ENCODE measurements at places on chromosomes 7 and 10.

DNA sequence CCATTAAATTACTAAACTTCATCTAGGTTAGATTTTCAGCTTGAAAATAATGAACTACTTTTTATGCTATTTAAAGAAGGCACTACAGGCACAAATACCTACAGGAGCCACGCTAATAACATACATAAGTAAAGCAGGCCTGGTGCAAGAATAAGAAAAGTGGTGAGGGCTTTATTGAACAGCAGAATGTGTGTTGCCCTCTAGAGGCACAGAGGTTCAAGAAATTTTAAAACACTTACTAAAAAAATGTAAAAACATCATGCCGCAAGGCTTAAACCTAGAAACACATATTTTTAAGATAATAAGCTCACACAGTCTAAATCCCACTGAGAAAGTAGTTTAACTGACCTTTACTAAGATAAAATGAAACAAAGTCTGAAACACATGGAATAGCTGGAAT, 20.3 kb downstream of the CACUL1 start:
- no peak for DNase-seq

- no peak for DNase-seq
Observed at GRCh38 chr7:28708033-28708951, 249.8 kb downstream of the TRIL start.

- no peak for DNase-seq
Observed at GRCh38 chr10:43402176-43402575, 6.8 kb downstream of the HNRNPF start.

DNA sequence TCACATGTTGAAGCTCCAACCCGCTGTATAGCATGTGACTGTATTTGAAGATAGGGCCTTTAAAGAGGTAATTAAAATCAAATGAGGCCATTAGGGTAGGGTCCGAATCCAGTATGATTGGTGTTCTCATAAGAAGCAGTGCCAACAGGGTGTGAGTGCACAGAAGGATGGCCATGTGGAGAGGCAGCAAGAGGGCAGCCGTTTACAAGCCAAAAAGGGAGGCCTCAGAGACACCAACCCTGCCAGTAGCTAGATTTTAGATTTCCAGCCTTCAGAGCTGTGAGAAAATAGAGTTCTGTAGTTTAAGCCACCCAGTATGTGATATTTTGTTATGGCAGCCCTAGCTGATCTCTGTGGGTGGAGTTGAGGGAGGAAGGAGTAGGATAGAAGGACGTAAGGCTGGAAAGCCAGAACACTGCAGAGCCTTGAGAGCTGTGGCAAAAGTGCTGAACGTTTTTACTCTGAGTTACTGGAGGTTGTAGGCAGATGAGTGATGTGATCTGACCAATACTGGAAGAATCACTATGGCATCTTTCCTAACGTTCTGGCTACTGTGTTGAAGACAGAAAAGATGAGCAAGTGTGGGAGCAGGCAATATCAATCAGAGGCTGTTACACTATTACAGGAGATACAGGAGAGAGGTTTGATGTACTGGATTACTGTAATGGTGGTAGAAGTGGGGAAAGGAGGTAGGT, 334.9 kb downstream of the ELMO1 start:
- no peak for DNase-seq

DNA sequence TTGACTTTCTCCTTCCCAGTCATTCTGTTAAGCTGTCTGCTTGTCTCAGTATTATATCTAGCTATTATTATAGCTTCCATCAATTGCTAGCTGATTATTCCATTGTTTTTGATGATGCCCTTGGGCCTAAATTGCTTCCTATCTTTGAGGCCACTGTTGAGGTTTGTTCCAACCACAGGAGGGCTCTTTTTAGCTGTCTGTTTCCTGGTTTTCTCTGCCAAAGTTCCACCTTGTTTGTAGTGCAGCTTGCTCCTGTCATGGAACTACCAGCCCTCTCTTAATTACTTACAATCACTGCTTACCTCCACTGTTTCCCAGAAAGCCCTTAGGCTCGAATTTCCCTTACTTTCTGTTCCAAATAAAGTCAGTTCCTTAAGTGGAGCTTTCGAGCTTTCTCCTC, 118.7 kb upstream of the SEC61G start:
- no peak for DNase-seq

GRCh38 chr7:7203813-7204575, 21.6 kb downstream of the C1GALT1 start:
- no peak for DNase-seq

DNA sequence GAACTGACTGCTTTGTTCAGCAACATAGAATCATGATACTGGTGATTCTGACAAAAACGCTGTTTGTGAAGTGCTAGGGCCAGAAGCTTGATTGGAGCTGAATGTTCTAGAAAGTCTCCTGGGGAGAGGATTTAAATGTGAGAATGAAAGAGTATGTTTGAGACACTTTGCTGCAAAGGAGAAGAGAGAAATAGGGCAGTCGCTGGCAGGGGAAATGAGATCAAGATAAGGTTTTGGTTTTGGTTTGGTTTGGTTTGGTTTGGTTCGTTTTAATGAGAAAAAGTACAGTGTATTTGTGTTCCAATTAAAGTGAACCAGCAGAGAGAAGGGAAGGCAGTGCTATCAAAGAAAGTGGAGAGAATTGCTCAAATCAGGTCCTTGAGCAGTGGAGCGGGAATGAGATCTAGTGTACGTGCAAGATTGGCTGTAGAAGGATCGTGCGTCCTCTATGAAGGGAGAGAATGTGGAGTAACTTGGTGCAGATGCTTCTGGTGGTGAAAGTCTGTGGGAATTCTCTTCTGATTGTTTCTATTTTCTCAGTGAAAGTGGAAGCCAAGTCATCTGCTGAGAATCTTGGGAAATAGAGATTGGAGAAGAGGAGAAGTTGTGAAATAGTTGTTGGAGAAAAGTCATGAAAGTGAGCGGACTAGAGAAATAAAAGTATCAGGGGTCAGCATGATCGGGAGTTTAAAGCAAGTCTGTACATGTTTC, 270.5 kb downstream of the CCDC3 start:
- no peak for DNase-seq

DNA sequence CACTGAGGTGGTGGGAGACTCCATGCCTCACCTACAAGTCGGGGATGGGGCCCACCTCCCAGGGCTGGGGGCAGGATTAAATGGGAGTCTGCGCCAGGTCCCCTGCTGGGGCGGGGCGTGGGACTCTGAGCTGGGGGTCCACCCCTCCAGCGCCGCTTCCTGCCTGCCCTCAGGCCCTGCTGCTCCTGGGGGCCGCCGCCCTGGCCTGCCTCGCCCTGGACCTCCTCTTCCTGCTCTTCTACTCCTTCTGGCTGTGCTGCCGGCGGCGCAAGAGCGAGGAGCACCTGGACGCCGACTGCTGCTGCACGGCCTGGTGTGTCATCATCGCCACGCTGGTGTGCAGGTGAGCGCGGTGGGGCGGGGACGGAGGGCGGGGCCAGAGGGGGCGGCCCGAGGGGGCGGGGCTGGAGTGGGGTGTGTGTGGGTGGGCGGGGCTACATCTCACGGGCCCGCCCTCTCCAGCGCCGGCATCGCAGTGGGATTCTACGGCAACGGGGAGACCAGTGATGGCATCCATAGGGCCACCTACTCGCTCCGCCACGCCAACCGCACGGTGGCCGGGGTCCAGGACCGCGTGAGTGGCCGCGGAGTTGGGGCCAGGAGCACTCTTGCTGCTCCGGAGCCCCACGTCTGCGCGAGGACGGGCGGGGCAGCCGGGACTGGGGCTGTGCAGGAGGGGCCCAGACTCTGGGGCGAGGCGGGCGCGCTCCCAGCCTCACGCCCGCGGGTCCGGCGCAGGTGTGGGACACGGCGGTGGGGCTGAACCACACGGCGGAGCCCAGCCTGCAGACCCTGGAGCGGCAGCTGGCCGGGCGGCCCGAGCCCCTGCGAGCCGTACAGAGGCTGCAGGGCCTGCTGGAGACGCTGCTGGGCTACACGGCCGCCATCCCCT, 15.1 kb downstream of the TTYH3 start:
- DNase-seq = no peak

GRCh38 chr10:129852829-129853561, 111.1 kb downstream of the EBF3 start:
- DNase-seq = no peak

DNA sequence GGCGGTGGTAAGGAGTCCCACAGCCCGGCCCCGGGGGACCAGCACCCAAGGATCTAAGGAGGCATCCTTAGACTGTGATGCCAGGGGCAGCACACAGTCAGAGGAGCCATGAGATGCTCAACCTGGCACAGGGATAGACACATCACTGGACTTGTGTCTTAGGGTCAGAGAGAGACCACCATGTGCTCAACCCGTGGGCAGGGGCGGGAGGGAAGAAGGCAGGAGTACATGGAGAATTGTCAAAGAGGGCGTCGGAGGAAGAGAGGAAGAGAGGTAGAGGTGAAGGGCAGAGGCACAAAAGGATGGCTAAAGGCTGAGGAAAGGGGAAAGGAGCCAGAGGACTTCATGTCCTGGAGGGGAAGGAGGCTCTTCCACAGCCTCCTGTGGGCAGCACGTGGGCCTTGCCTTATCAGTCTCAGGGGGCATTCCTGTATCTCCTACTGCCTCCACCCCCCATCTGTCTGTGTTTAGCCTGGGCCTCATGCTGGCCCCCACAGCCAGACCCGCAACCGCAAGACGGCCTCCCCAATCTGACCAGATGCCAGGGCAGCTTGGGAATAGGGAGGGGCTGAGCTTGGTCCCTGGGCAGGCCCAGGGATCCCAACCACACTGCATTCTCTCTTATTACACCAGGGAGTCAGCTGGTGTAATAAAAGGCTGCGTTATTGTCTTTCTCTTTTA, 2.2 kb downstream of the ADCY1 start:
- DNase-seq = no peak

DNA sequence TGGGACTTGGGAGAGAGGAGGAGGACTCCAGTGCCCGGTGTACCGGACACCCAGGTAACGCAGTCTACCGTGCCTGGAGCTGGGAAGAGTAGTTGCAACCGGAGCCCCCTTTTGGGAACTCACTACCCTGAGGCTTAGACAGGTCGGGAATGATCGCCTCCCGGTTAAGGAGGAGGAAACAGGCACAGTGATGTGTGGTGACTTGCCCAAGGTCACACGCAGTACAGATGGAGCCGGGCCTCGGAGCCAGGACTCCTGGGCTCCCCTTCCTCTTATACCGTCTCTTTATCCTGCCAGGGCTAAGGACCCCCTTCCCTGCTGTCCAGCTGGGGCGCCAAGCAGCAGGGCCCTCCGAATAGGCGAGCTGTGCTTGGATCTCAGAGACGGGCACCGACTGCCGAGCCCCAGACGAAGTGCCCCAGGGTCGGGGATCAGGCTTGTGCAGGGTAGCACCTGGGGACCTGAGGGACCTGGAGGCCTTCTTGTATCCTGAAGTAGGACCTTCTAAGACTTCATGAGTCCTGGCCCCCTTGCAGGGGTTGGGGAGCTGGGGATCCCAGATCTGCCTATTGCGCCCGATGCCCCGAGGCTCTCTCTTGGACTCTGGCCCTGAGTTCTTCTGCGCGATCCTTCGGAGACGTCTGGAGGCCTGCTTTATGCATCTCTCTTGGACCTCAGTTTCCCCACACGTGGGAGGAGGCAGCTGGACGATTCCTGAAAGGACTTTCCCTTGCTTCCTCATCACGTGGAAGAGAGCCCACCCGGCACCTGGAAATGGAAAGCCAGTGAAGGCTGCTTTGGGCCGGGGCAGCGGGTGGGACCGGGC, 767 bp upstream of the CYP26A1 start:
- DNase-seq = no peak

DNA sequence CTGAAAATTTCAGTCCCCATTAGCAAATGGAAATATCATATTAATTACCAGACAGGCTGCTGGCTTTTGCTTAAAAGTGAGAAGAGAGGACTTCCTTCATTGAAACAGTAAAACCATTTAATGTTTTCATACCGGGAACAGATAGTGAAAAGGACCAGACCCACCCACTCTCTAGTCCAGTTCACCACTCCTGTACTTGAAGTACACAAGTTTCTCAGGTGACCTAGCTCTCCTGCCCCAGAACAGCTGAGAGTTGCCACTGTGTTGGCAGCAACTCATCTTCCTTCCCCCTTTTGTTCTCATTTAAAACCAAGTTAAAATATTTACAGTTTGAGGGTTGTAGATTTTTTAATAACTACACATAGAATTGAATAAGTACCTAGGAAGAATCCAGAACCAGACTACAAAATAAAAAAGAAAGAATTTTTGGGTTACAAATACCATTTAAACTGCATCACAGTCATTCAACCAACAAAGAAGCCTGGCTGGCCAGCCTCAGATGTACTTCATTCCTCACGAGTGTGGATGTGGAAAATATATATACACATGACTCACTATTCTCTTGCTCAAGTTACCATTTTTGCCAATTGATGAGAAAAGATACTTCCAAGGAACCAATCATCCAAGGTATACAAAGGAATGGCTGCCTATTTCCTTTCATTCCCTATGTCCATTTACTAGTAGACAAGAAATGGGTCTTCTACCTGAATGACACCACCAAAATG, 68.1 kb downstream of the VPS41 start:
- DNase-seq = no peak

DNA sequence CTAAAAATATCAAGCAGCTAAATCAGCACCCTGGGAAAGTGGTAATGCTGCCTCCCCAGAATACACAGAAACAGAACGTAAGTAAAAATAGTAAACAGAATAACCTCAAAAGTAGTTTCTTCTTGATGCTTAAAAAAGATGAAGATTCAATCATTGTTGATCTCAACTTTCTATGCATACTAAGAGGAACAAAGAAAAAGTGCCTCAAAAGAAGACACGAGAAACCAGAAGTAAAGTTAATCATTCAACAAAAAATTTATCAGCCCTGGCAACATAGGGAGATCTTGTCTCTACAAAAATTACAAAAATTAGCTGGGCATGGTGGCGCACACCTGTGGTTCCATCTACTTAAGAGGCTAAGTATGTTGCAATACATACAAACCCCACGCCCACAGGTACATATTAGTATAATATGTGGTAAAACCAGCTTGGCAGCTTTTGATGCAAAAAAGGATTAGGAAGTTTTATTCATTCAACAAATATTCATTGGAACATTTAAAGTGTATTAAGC, 153.7 kb downstream of the NRBF2 start:
- no peak for DNase-seq

DNA sequence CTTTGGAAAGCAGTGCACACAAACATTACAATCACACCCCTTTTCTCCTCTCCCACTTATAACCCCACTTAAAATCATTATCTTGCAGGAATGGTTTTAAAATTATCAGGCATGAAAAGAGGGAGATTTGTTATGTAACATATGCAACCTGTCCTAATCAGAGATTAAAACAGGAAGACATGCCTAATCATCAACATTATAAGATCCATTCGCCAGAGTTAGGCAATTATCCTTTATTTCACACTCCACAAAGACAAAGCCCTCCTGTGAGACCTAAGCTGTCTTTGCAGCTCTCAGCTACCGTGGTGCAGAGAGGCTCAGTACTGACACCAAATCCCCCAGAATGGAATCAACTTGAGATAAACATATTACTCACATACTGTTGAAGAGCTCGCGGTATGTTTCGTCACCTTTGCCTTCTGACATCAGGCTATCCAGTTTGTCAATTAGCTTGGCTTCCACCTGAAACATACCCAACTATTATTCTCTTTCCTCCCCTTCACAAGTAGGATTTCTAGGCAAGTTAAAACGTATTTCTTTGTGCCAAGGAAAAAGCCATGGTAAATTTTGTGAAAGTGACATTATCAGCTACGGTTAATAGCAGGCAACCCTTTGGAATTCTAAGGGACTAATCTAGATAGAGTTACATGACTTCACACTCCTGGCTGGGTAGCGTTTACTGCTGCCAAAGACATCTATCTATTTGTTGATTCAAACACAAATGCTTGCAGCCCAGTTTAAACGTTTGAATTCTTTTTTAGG, 226.2 kb upstream of the IMMP2L start:
- no peak for DNase-seq

GRCh38 chr10:112716076-112716475, 234.0 kb upstream of the TCF7L2 start:
- no peak for DNase-seq

- DNase-seq = no peak
Observed at GRCh38 chr10:6333086-6333485, 130.4 kb downstream of the PFKFB3 start.

Data from stimulated activated CD8-positive, alpha-beta memory T cell treated with anti-CD3 and anti-CD28 coated beads, Interleukin-4, amount 100 ng/mL, for 4 hours (primary cell).